WERI-Rb-1 (cell line): ENCODE measurements at places on chromosomes 16 and 17.

DNA sequence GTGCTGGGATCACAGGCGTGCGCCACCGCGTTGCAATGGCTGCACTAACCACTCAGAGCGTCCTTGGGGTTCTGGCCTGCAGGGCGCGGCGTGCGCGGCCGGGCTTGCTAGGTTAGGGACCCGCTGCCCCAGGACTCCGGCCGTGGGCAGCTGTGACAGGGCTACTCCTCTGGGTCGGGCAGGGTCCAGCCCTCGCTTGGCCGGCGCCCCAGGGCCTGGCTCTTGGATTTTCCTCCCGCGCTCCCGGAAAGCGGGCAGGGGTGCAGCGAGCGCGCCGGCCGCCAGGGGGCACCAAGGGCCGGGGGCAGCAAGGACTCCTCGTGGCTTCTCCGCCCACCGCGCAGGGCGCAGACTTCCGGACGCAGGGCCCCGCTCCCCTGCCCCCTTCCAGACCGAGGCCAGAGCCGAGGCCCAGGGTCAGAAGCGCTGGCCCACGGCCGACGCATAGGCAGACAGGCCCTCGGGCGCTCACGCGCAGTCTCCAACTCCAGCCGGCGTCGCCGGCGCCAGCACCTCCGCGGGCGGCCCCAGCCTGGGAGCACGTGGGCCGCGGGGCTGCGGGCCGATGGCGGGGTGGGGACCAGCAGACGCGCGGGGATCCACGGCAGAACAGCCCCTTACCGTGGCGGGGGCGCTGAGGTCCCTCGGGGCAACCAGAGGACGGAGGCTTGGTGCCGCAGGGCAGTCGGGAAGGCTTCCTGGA lies 355 bp downstream of the TLE7 start:
- no peak for DNase-seq

DNA sequence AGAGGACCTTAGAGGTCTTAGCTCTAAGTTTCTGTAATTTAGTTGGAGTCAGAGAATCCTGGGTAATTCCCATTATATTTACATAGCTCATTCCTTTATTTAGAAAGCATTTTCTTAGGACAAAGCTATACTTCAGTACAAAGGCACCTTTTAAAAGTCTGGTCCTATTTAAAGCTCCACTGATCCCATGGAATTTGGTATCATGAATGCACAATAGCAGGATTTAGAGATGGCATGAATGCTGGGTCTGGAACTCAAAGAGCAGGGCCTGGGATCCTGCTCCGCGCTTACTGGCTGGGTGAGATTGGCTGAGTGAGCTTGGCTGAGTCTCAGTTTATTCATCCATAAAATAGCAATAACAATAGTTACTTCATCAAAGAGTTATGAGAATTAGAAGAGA lies 4.8 kb downstream of the KRT23 start:
- no peak for DNase-seq

DNA sequence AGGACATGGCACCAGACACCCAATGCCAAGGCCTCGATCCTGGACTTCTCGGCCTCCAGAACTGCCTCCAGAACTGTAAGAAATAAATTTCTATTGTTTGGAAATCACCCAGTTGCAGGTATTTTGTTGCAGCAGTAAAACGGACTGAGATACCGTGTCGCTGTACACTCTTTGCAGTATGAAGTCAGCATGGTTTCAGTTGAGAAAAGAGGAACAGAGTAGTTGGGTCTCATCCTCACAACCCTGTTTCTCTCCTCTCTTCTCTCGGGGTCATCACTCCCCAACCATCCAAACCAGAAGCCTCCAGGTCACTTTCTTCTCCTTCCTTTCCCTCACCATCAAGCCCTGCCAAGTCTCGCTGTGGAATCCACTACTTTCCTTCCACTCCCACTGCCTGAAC lies 77.8 kb downstream of the ADCY9 start:
- DNase-seq = no peak

DNA sequence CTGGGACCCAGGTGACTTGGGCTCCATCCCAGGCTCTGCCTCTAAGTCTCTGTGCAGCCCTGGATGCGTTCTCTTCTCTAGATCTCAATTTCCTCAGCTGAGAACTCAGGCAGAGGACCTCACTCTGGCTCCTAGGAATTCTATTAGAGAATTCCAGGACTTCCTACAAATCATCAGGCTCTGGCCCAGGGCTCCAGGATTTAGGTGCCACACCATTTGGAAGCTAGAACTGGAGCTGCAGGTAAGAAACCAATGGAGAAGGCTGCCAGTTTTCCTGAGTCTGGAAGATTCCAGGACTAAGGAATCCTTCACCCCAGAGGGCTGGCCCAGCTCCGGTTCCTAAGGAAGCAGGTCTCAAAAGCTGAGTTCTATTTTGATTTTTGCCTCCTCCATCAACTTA lies 189.8 kb upstream of the CDH5 start:
- DNase-seq = no peak

DNA sequence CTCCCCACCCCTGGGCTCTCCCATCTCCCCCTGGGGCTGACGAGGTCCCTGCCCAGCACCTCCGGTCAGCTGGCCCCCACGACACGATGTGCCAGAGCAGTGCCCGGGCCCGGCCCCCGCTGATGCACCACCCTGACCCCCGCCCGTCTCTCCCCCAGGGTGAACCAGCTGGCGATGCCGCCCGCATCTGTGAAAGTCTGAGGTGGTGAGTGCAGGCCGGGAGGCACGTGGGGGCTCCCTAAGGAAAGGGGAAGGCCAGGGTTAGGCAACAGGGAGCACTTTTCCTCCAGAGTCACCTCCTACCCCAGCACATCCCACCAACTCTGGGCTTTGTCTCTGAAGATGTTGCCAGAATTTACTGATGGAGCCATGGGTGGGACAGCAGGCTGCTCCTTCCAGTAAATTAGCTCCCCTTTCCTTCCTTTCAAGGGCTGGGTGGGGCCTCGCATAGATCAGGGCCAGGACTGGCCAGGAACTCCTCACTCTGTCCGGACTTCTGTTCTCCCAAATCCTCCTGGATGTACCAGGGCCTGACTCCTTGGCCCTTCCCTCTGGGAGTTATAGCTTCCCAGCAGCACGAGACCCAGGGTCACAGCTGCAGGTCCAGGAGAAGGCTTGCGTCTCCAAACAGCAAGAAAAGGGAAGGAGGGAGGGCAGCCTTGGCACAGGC lies 18.3 kb downstream of the MYBBP1A start:
- DNase-seq = no peak

- DNase-seq = no peak
These were observed 26.4 kb upstream of the LONP2 start for GRCh38 chr16:48217708-48218107.

DNA sequence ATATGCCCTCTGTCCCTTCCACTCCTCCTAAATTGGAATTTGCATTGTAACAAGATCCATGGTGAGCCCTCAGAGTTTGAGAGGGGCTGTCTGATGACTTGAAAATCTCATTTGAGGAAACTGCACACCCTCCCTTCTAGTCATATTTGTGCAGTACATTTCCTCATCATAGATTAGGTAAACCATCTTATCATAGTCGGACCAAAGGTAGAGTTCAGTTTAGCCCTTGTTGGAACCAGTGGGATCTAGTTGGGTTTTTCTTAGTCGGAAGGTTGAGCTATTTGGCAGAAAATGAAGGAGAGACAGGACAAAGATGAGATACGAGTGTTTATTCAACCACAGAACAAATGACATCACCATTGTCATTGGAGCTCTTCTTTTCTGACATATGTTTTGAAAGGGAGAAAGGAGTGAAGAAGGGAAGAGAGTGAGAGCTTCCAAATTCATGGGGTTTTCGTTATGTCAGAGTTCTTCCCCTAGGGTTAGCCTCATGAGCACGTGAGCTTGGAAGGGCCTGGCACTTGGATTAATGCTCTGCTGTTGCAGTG lies 15.8 kb upstream of the KRT20 start:
- no peak for DNase-seq

- DNase-seq = no peak
These were observed 4.0 kb upstream of the ADGRG3 start for GRCh38 chr16:57663917-57664661.

DNA sequence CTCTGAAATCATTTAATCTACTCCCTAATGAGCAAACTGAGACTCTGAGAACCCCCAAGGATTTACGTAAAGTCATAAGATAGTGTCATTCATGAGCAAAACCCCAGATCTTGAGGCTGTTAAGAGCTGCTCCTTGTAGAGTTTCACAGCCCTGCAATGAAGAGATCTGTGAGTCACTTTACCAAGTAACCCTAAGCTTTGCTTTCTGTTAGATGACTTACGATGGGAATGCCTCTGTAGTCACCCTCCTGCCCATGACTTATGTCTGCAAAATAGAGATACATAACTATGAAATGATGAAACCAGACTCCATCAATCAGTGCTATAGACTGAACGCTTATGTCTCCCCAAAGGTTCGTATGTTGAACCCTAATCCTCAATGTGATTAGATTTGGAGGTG lies 117.7 kb downstream of the HS3ST3A1 start:
- DNase-seq = no peak

- DNase-seq = peak; percentile 74
These were observed at the start of gene UNKL for GRCh38 chr16:1414532-1415260. Gene UNKL, minus strand, starts transcription at chr16:1414704. Its CDS starts 13 bp downstream, at chr16:1414691.

- DNase-seq = peak; percentile 16
These were observed 91.8 kb downstream of the FOXL1 start for GRCh38 chr16:86669937-86670749.

- DNase-seq = no peak
These were observed 6.9 kb downstream of the RGS9 start for GRCh38 chr17:65143889-65144604.

DNA sequence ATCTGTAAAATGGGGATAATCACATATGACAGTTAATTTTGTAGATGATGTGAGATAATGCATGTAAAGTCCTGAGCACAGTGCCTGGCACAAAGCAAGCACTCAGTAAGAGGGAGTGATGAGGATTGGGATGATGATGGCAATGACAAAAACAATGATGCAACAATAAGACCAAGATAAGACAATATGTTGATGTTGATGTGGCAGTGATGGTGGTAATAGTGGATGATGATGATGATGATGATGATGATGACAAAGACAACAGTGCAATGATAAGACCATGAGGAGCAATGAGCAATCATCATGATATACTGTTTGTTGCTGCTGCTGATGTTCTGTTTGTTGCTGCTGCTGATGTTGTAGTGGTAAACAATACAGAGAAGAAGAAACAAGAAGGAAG lies 344.1 kb downstream of the NPIPA8 start:
- no peak for DNase-seq

DNA sequence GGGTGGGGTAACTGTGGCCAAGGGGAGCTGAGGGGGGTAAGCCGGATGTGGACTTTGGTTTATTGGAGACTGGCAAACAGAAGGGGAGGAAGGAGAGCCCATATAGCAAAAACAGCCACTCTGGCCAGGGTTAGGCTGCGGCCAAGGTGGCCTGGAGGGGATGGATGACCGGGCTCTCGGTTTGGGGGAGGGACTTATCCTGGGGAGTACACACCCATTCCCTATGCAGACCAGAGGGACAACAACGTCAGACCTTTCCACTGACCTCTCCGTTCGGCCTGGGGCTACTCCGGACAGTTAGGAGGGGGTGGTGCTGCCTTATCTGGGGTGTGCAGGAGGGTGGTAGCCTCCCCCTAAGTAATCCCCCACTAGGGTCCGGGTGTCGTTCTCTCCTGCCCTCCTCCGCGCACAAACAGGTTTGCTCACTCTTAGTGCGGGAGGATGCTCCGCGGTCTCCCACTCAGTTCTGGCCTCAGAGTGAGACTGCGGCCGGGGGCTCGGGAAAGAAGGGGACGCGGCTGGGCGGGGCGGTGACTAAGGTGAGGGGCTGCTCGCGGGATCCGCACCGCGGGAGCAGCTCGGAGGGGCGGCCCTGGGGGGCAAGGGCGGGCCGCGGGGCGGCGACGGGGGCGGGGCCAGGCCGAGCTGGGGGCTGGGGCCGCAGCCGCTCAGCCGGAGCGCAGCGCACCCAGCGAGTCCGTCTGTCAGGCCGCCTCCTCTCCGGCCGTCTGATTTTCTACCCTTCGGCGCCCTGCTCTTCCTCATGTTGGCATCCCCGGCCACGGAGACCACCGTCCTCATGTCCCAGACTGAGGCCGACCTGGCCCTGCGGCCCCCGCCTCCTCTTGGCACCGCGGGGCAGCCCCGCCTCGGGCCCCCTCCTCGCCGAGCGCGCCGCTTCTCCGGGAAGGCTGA lies at the start of gene WNK4:
WNK4 (plus strand) TSS at position 675 of the 915 bp plus-strand sequence; CDS start at position 764, 89 bp downstream.
- peak; percentile 88 for DNase-seq

GRCh38 chr17:36727052-36727451 lies 125.7 kb downstream of the MRM1 start:
- DNase-seq = no peak

DNA sequence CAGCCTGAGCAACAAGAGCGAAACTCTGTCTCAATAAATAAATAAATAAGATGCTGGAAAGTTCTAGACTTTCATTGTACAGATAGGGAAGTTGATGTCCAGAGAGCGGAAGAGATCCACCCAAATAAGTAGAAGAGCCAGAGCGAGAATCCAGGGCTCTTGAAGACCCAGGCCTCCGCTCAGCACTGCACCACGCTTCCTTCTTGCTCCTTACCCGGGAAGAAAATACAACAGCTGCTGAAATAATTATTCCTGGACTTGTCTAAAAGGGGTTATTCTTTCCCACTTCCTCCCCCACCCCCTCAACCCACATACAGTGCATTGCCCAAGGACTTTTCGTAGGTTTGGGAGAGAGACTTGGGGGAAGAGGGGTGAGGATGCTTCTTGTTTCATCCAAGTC lies 26.7 kb downstream of the CDK5RAP3 start:
- no peak for DNase-seq

- DNase-seq = no peak
These were observed 579.7 kb downstream of the CDH13 start for GRCh38 chr16:83206426-83206825.

GRCh38 chr16:3065742-3066439 lies 451 bp downstream of the IL32 start:
- no peak for DNase-seq

- peak; percentile 17 for DNase-seq
These were observed 1.7 kb downstream of the KSR1 start for GRCh38 chr17:27457731-27458523.

- peak; percentile 66 for DNase-seq
These were observed 77.0 kb downstream of the MRC2 start for GRCh38 chr17:62704381-62704971.

- DNase-seq = no peak
These were observed 12.6 kb upstream of the POLR3E start for GRCh38 chr16:22284637-22285036.

DNA sequence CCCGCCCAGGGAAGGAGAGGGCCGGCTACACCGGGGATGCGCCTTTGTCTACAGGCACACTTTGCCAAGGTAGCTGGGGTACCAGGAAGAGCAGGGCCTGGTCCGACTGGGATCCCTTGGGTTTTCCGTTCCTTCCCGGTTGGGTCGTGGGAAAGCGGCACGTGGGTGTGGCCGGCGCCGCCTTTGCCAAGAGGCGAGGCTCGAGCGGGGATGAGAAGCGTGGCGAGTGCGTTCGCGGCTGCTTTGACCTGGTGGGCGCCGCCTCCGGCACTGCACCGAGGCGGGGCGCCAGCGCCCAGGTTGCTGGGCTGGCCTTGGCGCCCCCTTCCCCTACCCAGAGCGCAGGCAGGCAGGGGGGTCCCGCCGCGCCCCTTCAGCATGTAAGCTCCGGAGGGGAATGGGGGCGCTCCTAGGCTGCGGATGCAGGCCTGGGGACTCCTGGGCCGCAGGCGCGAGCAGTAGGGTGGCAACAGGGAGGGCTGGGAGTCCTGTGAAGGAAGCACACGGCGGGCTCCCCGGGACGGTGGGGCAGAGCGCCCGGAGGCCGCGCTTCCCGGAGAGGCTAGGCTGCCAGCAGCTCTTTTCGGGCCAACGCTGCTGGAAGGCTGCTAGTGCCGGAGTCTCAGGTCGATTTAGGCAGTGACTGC lies 2.0 kb downstream of the HAS3 start:
- no peak for DNase-seq
